Stimulated activated CD4-positive, alpha-beta T cell treated with anti-CD3 and anti-CD28 coated beads, Interleukin-15, amount 100 ng/mL, for 24 hours (primary cell): ENCODE measurements at places on chromosomes 5 and 9.

DNA sequence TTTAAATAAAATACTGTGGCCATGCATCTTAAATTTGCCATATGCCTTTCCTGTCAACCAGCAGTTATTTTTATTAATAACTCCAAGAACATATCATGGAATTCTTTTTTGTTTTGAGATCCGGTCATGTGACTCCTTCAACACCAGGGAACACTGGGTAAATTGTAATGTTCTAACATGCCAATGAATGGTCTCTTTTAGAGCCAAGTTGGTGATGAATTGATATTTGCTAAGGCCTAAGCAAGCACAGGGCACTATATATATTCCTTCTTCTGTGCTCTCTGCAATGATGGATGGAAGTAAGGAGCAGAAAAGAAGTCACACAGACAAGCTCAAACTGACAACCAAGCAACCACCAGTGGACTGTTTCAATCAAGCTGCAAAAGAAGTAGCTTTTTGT, 124.0 kb downstream of the EFNA5 start:
- no peak for DNase-seq

DNA sequence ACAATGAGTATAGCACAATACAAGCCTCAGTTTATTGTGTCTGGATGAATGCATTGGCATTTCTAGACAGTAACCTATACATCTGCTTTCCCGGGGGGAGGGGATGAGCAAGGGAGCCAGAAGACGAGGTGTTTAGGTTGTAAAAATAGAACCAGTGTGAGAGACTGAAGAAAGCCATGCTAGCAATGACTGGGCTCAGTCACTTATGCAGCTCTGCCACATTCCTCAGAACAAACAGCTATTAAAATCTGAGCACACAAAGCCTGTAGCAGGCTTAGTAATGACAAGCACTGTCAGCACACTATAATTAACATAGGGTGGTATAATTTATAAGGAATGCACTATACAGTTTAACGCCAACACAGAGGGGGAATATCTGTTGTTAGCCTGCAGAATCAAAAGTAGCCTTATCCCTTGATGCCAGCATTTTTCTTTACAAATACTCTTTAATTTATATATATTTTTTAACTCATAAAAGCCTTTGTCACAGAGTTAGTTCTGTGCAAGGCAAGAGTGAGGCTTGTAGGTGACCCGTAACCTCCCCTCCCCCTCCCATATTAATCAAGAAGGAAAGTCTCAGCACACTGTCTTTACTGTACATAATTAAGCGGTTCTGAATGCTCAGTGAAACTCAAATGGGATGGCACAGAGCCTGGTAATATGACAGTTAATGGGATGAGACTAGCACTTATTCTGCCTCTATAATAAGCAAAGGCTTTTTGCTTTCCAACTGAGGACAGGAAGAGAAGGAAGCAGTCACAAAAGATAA, 295.4 kb downstream of the CSNK1G3 start:
- no peak for DNase-seq

- no peak for DNase-seq
Observed at GRCh38 chr5:129474544-129474943, 14.4 kb downstream of the ADAMTS19 start.

DNA sequence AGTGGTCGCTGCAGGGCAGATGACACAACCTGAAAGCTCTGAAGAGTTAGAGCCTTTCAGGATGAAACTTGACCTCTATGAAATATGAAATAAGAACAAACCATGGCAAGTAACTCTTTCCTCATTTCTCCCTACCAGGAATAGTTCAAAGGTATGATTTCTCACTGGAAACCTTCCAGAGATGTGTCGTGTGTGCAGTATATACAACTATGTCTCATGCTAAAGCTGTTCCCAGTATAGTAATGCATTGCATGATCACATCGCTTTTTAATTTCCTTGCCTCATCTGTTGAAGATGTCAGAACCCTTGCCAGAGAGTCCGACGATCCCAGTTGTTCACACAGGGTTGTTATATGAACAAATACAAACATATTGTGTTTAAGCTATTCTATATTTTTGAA, 45.8 kb upstream of the RGMB start:
- no peak for DNase-seq

DNA sequence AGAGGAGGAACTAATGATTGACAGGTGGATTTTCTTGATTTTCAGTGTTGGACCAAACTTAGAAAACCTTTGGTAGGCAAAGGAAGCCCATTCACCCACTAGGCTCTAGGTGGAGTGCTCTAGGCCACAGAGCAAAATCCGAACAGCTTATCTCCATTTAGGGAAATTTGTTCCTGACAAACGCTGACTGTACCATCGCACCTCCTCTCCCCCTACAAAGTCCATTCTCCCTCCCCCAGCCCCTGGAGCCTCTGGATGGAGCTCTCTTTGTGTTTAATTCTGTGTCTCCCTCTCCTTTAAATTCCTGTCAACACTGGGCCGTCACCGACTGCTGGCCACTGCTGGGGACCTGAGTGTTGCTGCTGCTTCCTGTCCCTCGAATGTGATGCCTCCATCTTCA, 350.1 kb upstream of the IRX2 start:
- DNase-seq: no peak

DNA sequence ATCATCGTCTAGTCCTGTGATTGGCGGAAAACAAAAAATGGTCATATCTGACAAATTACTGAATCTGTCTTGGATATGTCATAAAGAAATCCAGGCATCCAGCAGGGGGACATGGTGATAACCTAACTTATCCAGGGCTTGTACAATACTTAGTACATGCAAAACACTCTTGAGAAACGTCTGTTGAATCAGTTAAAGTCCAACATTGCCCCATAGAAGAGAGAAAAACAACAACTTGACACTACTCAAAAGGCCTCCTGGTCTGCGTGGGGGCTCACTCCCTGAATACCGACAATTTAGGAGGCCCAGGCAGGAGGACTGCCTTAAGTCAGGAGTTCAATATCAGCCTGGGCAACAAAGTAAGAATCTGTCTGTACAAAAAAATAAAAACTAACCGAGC, 217.5 kb downstream of the DCP2 start:
- DNase-seq: no peak
